ENCODE measurements at places on chromosomes 4 and X.

DNA sequence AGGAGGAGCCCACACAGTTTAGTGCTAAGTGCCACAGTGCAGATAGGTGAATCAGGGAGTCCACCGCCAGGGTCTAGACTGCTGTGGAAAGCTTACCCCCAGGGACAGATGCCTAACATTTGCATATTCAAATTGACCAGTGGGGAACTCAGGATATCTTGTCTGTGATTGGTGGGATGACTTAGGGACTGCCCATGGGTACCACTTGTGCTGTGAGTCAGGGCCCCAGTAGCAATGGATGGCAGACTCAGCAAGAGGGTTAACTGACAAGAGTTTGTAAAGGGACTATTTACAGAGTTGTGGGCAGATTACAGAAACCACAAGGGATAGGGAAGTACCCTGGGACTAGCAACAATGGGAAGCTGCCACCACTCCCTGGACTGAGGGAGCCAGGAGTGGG, 282.1 kb downstream of the BCOR start:
- DNase-seq: no peak

- DNase-seq: peak; percentile 73
Observed at GRCh38 chr4:85747882-85748491, 273.0 kb downstream of the ARHGAP24 start.

DNA sequence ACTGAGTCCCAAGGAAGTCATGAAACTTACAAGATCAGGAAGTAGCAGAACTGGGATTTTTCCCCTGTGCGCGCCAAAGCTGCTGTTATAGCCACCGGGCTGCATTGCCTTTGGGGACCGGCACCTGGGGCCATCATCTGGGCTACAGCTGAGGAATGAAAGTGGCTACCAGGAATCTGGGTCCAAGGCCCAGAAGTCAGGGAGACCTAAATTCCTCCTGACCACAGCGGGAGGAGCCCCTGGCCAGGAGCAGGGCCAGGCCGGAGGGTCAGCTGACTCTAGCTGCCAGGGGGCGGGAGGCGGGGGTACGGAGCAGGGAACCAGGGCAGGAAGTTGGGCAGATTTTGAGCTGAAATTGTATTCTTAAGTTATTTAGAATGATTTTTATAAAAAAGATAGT, 242.4 kb downstream of the EVC2 start:
- DNase-seq: no peak

DNA sequence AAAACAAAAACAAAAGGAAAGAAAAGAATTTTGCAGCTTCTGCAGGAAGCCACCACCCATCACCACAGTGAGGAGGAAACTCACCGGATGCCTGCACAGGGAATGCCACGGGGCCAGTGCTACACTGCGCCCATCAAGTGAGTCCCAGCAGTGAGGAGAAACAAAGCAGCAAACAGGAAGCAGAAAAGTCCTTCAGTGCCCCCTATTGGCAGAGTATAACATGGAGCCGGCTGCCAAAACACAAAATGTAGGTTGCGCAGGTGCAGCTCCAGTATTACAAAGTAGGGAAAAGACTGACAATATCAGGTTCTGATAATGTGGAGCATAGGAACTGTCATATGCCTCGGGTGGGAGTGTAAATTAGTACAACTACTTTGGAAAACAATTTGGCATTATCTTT, 23.3 kb upstream of the SCML2 start:
- DNase-seq: no peak

DNA sequence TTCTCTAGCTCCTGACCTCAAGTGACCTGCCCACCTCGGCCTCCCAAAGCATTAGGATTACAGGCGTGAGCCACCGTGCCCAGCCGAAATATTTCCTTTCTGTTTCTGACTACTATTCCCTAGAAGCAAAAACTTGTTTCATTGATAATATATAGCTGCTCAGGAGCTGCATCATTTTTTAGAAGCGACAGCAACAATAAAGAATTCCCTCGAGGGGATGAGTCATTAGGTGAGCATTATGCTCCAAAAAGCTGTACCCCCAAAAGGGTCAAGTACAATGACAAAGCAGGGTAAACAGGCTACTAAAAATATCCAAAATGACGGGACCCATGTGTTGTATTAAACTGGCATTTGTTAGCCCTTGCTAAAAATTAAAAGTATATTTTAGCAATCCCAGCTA, 67.0 kb downstream of the RBM47 start:
- no peak for DNase-seq

DNA sequence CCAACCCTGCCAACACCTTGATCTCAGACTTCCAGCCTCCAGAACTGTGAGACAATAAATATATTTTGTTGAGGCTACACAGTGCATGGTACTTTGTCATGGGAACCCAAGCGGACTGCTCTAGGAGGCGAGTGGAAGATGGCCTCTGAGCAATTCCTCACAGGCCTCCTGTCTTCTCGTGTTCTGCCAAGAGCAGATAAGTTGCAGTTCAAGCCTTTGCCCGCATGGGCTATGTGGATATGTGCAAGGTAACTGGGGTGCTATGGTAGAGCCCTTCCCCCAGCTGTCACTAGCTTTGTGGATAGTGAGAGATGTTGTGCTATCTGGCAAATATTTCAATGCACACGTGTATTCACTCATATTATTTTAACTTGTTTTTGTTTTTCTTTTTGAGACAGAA, 156.0 kb upstream of the BCOR start:
- no peak for DNase-seq

GRCh38 chrX:71210816-71211215, 12.2 kb upstream of the GJB1 start:
- peak; percentile 24 for DNase-seq

- DNase-seq: no peak
Observed at GRCh38 chr4:25092139-25092538, 61.4 kb upstream of the LGI2 start.

DNA sequence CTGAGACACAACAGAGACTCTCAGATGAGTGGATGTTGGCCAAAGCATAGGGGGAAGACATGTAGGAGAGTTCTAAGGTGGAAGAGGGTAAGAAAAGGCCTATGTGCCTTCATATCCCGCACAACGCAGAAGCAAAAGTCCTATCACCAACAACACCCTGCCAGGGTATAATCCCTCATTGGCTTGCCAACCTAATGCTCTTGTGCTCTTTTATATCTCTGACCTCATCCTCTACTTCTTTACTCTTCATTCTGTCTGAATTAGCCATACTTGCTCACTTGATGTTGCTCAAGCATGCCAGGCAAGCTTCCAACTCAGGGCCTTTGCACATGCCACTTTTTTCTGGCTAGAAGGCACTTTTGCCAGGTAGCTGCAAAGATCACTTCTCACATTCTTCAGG, 28.1 kb upstream of the ZNF330 start:
- no peak for DNase-seq

- no peak for DNase-seq
Observed at GRCh38 chr4:188869581-188869980, 730.3 kb downstream of the TRIML1 start.

DNA sequence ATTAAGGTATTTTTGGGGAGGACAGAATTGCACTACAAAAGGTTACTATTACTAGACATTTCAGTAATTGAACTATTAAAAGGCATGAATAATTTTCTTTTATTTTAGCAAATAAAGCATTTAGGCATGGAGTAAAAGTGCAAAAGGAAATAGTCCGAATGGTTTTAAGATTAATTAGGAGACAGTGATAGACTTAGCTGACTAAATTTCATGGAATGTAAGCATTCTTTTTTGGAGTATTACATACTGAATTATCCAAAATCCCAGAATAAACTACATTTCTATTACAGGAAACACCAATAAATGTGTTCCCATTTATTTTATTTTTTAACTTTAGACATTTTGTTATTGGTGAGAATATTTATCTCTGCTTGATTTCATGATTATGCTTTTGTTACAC, 30.7 kb upstream of the MAP9 start:
- no peak for DNase-seq

- peak; percentile 94 for DNase-seq
Observed at GRCh38 chr4:38132107-38132673, 172.0 kb downstream of the PTTG2 start.

- DNase-seq: no peak
Observed at GRCh38 chrX:1555370-1555769, 18.4 kb upstream of the P2RY8 start.

DNA sequence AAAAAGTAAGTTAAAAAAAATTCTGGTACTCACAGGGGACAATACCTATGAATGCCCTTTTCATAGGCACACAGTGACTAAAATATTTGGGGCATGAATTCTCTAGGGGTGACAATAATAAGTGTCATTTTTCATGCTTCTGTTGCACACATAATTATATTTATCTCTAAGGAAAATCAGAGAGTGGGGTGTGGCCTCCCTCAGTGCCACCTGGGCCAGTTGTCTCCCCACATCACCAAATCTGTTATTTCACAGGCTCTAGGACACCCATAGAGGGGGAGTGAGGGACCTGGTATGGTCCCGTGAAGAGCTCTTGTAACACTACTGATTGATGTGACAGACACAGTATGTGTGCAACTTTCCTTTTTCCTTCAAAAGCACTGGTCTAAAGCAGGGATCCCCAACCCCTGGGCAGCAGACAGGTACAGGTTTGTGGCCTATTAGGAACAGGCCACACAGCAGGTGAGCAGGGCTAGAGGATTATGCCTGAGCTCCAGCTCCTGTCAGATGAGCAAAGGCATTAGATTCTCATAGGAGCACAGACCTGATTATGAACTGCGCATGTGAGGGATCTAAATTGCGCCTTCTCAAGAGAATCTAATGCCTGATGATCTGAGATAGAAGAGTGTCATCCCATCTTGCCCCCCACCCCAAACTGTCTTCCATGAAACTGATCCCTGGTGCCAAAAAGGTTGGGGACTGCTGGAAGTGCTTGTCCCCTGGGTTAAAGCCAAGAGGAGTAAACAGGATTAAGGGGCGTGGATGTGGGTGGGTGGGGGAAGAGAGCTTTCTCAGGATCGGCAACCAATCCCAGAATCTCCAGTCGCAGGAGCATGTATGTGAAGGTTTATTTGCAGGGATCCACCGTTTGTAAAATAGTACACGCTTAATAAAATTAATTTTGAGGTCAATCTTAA, 856 bp downstream of the SLC9B1 start:
- no peak for DNase-seq

GRCh38 chrX:132615391-132616131, 126.7 kb upstream of the MBNL3 start:
- no peak for DNase-seq

DNA sequence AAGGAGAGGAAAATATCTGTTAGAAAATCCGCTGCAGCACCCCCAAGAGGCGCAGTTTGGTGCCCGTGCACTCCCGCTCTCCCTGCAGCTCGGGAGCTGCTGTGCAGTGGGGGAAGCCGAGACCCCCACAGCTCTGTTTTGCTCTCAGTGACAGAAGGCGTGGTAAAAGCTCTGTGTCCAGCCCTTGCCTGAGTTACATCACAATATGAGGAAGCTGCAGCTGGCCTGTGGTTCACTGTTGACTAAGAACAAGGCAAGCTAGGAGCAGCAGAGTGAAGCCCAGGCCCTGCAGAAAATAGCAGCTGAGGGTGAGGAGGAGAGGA, 88.5 kb upstream of the ADRA2C start:
- no peak for DNase-seq

DNA sequence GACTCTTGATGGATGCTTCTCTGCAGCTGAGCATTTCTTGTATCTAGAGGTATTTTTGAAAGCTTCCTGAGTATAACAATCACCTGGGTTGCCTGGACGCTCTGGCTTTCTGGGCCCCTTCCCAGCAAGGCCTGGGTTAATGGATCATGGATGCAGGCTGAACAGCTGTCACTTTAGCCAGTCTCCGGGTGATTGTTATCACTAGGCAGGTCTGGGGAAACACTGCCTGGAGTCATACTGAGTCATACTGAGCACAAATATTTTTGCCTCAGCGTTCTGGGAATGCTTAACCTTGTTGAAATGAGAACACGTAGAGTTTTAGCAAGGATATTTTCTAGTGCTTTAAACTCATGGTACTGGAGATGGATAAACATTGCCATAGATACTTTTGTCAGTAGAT, 102.6 kb downstream of the PHEX start:
- peak; percentile 11 for DNase-seq

GRCh38 chrX:65707151-65707550, 39.7 kb downstream of the MSN start:
- no peak for DNase-seq

GRCh38 chrX:107153005-107153404, 34.4 kb upstream of the RBM41 start:
- no peak for DNase-seq
